ENCODE measurements at places on chromosomes 7 and 10. TPM values are rescaled to one million over a fixed set of nuclear protein-coding genes. Genes with fewer than 3 reads are reported as not detected.

The ERVW-1 gene
- total RNA-seq = not detected

The HYAL4 gene
- total RNA-seq = not detected

The ARL5B gene
- total RNA-seq = 9.7 TPM

The CNNM2 gene
- 10.9 TPM for total RNA-seq

The UCMA gene
- total RNA-seq = not detected

The PDZD7 gene
- total RNA-seq = 1.6 TPM

GRCh38 chr10:29345144-29345909 lies 56.5 kb downstream of the LYZL1 start:
- DNase-seq = no peak

GRCh38 chr7:156152390-156152789 lies 340.1 kb upstream of the SHH start:
- peak; percentile 25 for DNase-seq

DNA sequence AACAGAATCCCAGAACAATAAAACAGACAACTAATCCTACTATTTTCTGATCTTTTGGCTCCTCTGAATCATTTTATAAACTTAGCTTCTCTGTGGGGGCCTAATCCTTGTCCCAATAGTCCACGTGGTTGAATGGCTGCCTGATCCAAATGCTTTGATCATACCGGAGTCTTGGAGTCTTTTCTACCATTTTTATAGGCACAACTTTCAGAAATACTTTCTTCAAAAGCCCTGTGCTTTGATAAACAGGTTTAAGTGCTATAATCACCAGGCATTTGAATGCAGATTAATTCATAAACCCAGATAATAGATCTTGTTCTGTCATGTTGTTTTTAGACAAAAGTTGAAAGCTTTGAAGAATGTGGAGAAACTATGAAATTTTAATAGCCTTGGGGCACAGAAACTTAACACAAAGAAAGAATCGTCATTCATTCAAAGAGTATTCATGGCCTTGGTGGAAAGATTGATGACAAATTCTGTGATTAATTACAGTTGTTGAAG lies 163.7 kb downstream of the AHR start:
- DNase-seq = no peak

DNA sequence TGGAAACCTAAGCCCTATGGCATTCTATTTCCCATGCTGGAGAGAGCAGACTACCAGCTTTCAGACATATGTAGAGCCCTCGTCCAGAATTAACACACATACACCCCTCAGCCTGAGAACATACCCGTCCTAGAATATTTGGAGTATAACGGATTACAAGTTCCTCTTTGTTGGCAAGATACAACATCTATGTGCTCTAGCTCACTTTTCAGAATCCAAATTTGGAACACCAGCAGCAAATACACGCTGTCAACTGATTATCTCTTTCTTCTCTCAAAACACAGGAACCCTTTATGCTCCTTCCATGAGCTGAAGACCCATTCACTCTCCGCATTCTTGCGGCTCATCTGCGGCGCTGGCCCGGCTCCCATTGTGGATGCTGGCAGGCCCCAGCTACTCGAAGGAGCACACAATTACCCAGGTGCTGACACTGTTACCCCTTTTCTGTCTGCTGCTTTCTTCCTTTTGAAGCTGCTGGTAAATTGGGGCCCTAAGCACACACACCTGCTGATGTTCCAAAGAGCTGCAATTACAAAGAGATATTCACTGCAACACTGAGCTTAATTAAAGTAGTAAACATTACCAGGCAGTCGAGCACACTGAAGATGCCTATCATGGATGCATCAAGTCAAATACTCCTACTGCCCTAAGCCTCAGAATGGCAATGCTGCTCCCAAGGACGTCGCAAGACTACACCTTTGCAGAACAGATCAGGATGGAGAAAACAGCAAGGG lies 70.0 kb downstream of the VOPP1 start:
- DNase-seq = no peak

- peak; percentile 73 for DNase-seq
These were observed 42.4 kb upstream of the FAM20C start for GRCh38 chr7:149791-150636.

- DNase-seq = no peak
These were observed 22.3 kb downstream of the HYAL4 start for GRCh38 chr7:123867225-123867624.

- no peak for DNase-seq
These were observed 191.9 kb downstream of the C7orf25 start for GRCh38 chr7:42720012-42720411.

DNA sequence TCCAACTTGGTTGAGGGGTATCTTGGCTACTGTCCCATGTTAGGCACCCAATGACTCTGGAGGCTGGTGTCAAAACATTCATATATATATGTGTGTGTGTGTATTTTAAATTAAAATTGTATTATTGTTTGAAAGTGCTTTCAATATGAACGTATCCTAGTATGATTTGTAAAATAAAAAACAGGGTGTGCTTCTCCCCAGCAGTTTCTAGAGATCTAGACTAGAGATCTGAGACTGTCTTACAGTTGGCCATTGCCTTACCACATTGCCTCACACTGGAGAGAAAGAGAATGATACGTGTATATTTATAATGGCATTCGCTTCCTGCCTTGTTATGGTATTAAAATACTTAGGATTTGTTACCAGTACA lies 1.2 kb downstream of the BAG3 start:
- DNase-seq = no peak

DNA sequence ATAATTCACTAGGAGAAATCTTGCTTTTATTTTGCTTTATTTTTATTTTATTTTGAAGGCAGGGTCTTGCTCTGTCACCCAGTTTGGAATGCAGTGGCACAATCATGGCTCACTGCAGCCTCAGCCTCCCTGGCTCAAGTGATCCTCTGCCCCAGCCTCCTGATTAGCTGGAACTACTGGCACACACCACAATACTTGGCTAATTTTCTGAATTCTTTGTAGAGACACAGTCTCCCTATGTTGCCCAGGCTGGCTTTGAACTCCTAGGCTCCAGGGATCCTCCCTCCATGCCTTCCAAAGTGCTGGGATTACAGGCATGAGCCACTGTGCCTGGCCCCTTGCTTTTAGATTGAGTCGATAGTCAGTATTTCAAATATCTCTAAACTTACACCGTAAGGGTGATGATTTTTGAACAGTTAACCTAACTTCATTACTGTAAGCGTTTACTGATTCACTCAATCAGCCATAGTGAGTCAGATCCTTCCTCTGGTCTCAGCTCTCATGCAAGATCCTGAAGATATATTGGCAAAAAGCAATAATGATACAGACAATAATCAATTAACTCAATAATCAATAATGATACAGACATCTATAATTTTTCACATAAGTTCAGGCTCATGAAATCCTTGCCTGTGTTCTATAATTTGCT lies 239.5 kb downstream of the KIAA1217 start:
- no peak for DNase-seq

DNA sequence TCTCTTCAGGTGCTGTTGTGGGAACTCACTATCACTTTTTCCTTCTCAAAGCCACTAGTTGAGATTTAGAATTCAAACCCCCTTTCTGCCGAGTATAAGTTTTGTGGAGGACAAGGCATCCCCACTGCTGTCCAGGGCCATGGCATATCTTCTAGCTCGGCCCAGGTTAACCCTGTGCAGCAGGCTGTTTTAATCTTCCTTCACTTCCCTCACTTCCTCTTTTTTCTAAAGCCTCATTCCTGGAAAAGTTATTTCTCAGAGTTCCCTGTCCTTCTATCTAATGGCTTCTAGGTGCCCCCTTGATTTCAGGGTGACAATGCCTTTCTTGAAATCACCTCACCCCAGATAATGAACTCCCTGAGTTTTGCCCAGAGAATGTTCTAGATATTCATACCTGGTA lies 222.3 kb downstream of the SNX10 start:
- no peak for DNase-seq

DNA sequence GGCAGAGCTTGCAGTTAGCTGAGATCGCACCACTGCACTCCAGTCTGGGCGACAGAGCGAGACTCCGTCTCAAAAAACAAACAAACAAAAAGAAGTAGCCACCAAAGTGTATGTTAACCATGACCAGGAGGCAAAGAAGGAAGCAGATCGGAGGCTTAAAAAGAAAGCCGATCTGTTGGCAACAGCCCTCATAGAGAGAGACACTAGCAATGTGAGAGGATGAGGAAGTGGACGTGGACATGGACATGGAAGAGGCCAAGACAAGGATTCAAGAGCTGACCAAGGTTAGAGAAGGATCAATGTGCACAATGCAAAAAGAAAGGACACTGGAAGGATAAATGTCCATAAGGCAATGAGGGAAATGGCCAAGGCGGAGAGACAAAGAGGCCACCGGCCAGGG lies 14.9 kb upstream of the ADCK2 start:
- DNase-seq = no peak

- no peak for DNase-seq
These were observed 36.5 kb downstream of the NPS start for GRCh38 chr10:127585519-127586023.

DNA sequence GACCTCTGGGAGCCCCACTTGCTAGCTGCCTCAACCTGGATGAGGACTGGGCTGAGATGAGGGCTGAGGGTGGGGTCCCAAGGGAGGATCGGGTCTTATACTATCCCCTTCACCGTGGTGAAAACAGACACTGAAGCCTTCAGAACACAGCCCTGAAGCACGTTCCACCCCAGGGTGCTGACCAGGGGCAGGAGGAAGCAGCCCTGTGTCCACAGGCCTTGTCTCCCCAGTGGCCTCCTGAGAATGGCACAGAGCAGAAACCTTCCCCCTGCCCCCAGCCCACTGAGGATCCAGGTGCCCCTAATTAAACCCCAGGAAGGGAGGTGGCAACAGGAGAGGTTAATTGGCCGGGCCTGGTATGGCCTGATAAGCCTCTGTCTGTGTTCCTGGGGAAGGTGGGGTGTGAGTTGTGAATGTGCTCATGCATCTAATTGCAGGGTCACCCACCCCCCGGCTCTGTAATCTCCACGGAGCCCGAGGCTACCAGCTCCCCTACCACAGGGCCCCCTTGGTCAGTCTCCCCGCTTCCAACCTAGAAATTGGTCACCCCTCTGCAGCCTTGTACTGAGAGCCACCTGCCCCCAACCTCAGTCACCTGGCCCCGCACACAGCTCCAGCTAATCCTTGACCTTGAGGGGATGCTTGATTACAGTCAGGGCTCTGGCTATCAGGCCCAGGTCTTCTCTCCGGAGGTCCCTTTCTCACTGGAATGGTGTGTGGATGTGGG lies 159.0 kb upstream of the UNC5B start:
- DNase-seq = no peak

- no peak for DNase-seq
These were observed 457.8 kb upstream of the VSTM2A start for GRCh38 chr7:54084340-54084739.

- no peak for DNase-seq
These were observed 17.5 kb upstream of the TRUB1 start for GRCh38 chr10:114920459-114920858.

- DNase-seq = peak; percentile 86
These were observed 147.1 kb downstream of the RGS10 start for GRCh38 chr10:119395280-119396007.

DNA sequence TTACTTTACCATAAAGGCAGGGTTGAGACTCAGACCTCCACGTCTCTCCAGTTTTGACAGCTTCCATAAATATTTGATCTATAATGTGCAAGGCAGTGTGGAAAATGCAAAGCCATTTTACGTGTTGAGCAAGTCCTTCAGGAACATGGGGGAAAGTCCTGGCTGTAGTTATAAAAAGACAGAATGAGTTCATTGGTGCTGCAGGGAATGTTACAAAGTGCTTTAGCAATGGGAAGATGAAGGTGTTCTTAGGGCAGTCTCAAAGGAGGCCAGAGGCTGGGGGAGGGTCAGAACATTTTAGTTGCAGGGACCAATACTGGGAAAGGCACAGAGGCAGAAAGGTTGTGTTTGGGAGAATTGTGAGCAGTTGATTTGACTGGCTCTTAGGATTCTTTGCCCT lies 27.9 kb downstream of the CNNM2 start:
- DNase-seq = no peak

- DNase-seq = no peak
These were observed 11.0 kb downstream of the DLG5 start for GRCh38 chr10:77915319-77916105.

GRCh38 chr10:3716093-3716492 lies 68.9 kb downstream of the KLF6 start:
- no peak for DNase-seq

GRCh38 chr10:16999665-17000451 lies 129.8 kb downstream of the CUBN start:
- DNase-seq = no peak

DNA sequence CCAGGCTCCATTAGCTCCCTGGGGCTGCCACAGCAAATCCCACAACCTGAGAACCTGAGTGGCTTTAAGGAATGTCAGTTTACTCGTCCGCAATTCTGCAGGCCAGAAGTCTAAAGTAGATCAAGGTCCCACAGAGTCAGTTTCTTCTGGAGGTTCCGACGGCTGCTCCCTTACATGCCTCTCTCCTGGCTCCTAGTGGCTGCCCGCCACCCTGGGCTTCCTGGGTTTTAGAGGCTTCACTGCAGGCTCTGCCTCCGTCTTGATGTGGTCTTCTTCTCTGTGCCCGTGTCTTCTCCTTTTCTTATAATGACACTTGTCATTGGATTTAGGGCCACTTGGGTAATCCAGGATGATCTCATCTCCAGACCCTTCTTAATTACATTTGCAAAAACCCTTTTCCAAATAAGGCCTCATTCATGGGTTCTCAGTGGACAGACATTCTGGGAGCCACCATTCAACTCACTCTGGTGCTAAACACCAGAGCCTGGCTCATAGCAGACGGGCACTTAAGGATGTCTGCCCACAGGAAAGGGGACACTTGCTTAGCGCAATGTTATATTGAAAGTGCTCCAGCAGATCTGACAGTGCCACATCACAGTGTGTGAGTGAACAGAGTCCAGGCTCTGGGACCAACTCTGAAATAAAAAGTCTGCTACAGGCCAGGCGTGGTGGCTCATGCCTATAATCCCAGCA lies 77.6 kb downstream of the VWC2 start:
- DNase-seq = no peak

GRCh38 chr10:121481180-121481579 lies 117.1 kb downstream of the FGFR2 start:
- no peak for DNase-seq

DNA sequence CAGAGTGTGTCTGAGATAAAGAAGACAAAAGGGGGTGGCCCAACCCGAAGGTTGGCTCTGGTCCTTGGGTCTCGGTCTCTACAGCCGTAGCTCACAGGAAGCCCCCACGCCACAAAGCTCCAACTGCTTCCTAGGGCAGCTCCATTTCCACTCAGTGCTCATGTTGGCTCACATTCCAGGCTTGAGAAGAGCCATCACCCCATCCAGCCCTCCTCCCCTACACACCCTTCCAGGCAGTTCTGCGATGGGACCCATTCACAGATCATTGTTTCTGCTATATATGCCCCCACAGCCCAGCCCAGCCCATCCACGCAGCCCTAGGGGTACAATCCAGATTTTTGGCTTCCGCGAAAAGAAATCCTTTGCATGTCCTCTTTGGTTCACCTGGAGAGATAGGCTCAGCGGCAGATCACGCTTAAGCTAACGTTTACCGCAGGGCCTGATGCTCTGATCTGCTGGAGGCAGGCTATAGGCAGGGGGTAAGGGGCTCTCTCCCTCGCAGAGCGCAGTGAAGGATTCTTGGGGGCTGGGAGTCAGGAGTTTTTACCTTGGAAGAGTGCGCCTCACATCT lies 6.2 kb upstream of the HOXA11 start:
- no peak for DNase-seq
